Activated CD4-positive, alpha-beta T cell treated with anti-CD3 and anti-CD28 coated beads, Interleukin-2, amount 10 ng/mL, durations not matched to agents 7 days and 5 days (primary cell): ENCODE measurements at places on chromosomes 11 and 22. TPM values are rescaled to one million over a fixed set of nuclear protein-coding genes. Genes with fewer than 3 reads are reported as not detected.

GRCh38 chr22:49433717-49434611 is 393.7 kb downstream of the BRD1 start:
- DNase-seq = no peak
- H3K27me3 ChIP-seq = no peaks in the 10 kb centered on the region
- no peaks in the 10 kb centered on the region for H3K36me3 ChIP-seq
- no peak overlapping the region for H3K27ac ChIP-seq
- no peak overlapping the region for H3K4me3 ChIP-seq

- H3K4me1 ChIP-seq = peaks cover 33% of the 10 kb centered on the region
- H3K4me3 ChIP-seq = no peak overlapping the region
- no peaks in the 10 kb centered on the region for H3K27me3 ChIP-seq
- H3K27ac ChIP-seq = no peak overlapping the region
Measured at GRCh38 chr22:46617207-46617985, 2.8 kb upstream of the GRAMD4 start.

GRCh38 chr11:60265373-60266214 is 14.9 kb upstream of the MS4A4A start:
- peak; percentile 15 for DNase-seq
- H3K36me3 ChIP-seq = no peaks in the 10 kb centered on the region
- no peak overlapping the region for H3K27ac ChIP-seq
- H3K4me1 ChIP-seq = no peaks in the 10 kb centered on the region
- H3K4me3 ChIP-seq = no peak overlapping the region

DNA sequence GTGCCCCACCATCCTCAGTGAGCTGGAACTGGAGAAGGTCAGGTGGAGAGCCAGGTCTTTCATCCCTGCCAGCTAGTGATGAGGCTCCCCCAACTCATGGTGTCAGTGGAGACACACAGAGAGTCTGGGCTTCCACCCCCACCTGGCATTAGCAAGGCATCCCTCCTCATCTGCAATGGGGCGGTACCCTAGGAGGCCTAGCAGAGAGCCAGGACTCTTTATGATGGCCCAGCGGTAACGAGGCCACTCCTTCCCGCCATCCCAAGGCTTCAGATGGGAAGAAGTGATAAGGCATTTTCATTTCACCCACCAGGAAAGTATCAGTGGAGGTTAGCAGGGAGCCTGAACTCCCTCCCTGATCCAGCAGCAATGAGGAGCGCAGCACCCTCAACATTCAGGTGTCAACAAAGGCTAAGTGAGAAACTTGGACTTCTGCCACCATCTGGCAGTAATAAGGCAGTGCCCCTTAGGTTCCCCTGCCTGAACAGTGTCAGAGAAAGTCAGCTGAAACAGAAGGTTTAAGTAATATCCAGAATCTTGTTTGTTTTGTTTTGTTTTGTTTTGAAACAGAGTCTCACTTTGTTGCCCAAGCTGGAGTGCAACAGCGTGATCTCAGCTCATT is 40.5 kb upstream of the FBLN1 start:
- no peak overlapping the region for H3K4me3 ChIP-seq
- H3K4me1 ChIP-seq = no peaks in the 10 kb centered on the region
- no peaks in the 10 kb centered on the region for H3K36me3 ChIP-seq
- no peak overlapping the region for H3K27ac ChIP-seq

GRCh38 chr11:70415191-70415590 is 16.9 kb downstream of the CTTN start:
- no peaks in the 10 kb centered on the region for H3K4me1 ChIP-seq
- no peak overlapping the region for H3K27ac ChIP-seq
- no peak overlapping the region for H3K4me3 ChIP-seq
- DNase-seq = no peak

DNA sequence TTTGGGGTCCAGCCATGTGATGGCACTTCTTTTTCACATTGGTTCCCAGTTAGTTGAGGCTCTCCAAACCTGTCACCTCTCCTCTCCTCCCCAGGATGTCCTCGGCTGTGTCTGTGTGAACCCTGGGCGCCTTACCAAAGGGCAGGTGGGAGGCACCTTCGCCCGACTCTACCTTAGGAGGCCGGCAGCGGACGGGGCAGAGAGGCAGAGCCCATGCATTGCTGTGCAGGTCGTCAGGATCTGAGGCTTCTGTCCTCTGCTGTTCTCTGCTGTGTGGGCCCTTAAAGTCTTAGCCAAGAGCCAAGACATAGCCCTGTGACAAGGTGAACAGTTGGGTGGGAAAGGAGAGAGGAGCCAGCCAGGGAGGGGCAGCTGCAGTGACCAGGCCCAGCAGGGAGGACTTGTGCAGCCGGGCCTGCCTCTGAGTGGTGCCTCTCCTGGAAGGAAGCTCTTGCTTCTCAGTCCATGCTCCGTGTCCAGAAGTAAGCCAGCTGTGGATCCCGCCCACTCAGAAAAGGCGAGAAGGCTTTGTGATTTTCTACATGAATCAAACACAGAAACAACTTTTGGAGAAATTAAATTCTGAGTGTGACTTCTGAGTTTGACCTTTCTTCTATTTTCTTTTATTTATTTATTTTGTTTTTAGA is 17.5 kb upstream of the CDC42EP2 start:
- no peaks in the 10 kb centered on the region for H3K27me3 ChIP-seq
- H3K36me3 ChIP-seq = peaks cover 43% of the 10 kb centered on the region
- no peak for DNase-seq
- no peak overlapping the region for H3K27ac ChIP-seq

DNA sequence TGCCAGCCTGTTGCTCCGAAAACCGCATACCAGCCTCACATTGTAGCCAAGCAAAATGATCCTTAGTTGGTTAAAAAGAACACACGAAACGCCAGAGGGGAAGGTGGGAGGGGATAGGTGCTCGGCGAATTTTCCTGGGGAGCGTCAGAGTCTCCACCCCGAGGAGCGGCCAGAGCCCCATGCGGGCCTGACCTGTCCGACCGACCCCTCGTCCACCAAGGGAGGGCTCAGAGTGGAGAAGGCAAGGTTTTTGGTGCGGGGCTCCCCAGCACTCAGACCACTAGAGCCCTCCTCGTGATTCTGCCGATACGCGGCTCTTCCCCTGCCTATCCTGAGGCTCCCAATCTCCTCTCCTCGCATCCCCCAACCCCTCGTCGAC is 39.6 kb downstream of the DIXDC1 start:
- no peak for DNase-seq
- H3K36me3 ChIP-seq = no peaks in the 10 kb centered on the region

DNA sequence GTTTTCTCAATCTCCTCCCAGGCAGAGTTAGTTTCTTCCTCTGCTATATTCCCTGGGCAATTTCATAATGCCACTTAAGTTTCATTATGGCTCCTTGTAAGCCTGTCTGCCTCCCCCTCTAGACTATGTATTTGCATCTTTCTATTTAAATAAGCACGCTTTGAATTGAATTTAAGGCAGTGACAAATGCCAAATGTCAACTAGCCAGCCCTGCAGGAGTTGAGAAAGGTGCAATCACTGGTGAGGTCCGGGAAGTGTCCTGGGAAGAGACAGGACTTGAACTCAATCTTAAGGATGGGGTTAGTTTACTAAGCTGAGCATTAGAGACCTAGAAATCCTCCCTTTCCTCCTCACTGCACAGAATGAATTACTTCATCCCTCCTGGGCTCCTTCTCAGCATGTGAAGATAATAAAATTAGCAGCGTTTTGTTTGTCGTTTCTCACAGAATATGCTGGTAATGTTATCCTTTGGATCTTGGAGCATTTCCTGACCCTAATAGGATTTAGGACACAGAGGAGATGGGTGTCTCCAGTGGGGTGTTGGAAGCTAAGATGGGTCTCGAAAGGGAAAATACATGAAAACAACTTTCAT is 1.6 kb downstream of the TCP11L1 start:
- peaks cover 13% of the 10 kb centered on the region for H3K36me3 ChIP-seq
- peak overlapping the region; percentile 93 for H3K4me3 ChIP-seq
- peaks cover 4% of the 10 kb centered on the region for H3K27me3 ChIP-seq
- no peak for DNase-seq

DNA sequence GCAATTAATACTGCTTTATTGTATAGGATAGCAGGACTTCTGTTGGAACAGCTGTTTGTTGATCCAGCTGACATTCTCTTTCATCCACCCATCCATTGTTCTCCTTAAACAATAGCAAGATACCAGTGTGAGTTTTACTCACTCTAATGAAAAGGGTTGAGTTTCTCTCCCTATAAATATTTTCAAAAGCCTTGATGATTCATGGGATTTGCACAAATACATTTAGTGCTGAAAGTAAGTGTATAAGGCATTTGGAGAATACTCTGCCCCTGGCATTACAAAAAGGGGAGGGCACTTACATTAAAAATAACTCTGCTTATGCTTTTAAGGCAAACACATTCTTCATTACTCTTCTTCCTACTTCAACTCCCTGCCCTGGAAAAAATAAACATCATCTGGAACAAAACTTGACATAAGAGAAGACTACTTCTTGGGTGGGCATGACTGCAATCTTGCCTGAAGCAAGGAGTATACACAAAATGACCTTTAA is 634.9 kb downstream of the METTL15 start:
- H3K36me3 ChIP-seq = no peaks in the 10 kb centered on the region
- H3K27me3 ChIP-seq = no peaks in the 10 kb centered on the region
- no peak for DNase-seq

DNA sequence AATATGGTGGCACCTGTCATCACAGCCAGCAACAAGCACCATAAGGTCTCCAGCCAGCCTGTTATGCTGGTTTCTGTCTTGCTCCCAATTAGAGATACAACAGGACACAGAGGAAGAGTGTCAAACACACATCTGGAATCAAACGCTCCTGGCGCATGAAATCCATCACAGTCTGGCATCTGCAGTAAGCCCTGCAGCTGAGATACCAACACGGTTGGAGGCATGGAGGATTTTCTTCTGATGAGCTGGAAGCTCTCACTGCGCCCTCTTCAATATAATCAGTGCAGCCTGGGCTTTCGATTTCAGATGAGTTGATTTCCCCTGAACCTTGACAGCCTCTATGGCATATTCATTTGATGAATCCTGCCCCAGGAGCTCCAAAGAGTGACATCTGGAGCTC is 27.8 kb upstream of the CARS1 start:
- no peaks in the 10 kb centered on the region for H3K4me1 ChIP-seq
- H3K36me3 ChIP-seq = no peaks in the 10 kb centered on the region
- no peak overlapping the region for H3K27ac ChIP-seq
- H3K27me3 ChIP-seq = peaks cover 8% of the 10 kb centered on the region

GRCh38 chr22:31790240-31790639 is 36.4 kb downstream of the DEPDC5 start:
- peaks cover 14% of the 10 kb centered on the region for H3K36me3 ChIP-seq
- no peak overlapping the region for H3K27ac ChIP-seq
- H3K27me3 ChIP-seq = no peaks in the 10 kb centered on the region
- no peak overlapping the region for H3K4me3 ChIP-seq
- peaks cover 5% of the 10 kb centered on the region for H3K4me1 ChIP-seq

DNA sequence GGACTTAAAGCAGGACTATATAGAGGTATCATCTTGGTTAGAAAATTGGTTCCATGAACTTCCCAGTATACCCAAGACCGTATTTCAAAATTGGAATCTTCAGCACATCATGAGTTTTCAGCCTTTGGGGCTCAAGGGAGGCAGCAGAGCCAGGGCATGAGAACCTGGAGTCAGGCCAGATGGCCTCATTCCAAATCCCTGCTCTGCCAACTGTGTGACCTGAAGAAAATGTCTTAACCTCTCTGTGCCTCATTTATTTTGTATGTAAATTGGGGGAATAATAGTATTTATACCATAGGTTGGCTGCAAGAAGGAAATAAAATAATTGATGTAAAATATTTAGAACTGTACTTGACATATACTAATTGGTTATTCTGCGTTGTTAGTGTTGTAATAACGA is 987.6 kb downstream of the TBC1D22A start:
- H3K27me3 ChIP-seq = peaks cover 4% of the 10 kb centered on the region
- no peaks in the 10 kb centered on the region for H3K4me1 ChIP-seq
- no peak for DNase-seq
- H3K27ac ChIP-seq = no peak overlapping the region
- H3K4me3 ChIP-seq = no peak overlapping the region
- H3K36me3 ChIP-seq = no peaks in the 10 kb centered on the region

DNA sequence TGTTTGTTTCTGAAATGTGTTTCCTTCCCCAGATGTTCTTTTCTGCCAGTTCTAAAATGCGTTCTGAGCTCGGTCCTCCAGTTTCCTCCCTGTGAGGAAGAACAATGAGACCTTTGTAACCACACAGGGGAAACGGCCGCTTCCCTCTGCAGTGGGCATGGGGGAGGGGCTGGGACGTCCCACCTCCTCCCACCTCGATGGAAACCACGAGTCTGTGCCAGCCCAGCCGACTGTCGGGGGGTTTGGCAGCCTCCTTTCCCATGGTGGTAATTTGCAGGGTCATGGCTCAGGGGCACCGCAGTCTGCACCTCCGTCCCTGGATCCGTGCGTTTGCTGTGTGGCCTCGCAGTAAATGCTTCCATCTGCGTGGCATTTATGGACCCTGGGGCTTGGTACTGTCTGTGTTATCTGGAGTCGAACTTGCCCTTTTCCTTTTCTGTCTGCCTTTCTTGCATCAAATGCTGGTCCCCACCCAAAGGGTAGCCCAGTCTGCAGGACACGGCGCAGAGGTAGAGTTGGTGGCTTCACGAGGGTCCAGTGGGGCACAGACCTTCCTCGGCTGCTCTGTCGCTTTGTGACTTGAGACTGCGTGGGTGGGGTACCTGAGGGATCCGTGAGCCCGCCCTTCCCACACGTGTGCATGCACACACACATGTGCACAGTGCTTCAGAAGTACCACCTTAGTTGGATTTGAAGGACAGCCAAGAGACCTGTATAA is 16.1 kb downstream of the LRP5 start:
- H3K27ac ChIP-seq = no peak overlapping the region
- H3K36me3 ChIP-seq = peaks cover 15% of the 10 kb centered on the region
- no peak overlapping the region for H3K4me3 ChIP-seq
- no peaks in the 10 kb centered on the region for H3K27me3 ChIP-seq
- DNase-seq = peak; percentile 37

GRCh38 chr11:2293984-2294925 is 7.5 kb downstream of the C11orf21 start:
- H3K36me3 ChIP-seq = peaks cover 21% of the 10 kb centered on the region
- no peaks in the 10 kb centered on the region for H3K27me3 ChIP-seq
- no peak overlapping the region for H3K27ac ChIP-seq
- H3K4me1 ChIP-seq = peaks cover 21% of the 10 kb centered on the region
- peak; percentile 5 for DNase-seq

DNA sequence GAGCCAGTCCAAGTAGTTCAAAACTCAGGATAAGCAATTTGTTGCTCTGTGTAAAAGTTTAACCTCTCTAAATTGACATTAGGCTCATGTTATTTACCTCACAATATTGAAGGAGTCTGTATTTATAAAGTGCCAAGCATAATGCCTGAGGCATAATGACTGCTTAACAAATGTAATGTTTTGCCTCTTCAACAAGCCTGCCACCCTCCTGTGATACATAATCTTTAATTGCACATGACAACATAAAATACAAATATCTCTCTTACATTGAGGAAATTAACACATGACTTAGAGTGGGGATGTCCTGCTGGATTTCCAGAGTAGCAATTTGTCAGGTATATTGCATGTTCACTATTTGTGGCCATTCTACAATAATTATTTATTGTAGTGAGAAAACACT is 469.2 kb upstream of the ANO5 start:
- no peaks in the 10 kb centered on the region for H3K36me3 ChIP-seq
- H3K4me1 ChIP-seq = no peaks in the 10 kb centered on the region
- H3K4me3 ChIP-seq = no peak overlapping the region
- no peak overlapping the region for H3K27ac ChIP-seq
- H3K27me3 ChIP-seq = no peaks in the 10 kb centered on the region

FGF3 gene
- not detected for total RNA-seq

GRIA4 gene
- not detected for total RNA-seq

CELF1 gene
- 105 TPM for total RNA-seq
